Activated T-cell treated with anti-CD3 and anti-CD28 coated beads for 1 hour (primary cell): ENCODE measurements at places on chromosomes 7 and 10.
A peak's percentile ranks its signal among the peaks of the same experiment; 100 is the strongest.

- peak; percentile 58 for DNase-seq
Measured at GRCh38 chr7:77759294-77759889, 38.8 kb downstream of the TMEM60 start.

DNA sequence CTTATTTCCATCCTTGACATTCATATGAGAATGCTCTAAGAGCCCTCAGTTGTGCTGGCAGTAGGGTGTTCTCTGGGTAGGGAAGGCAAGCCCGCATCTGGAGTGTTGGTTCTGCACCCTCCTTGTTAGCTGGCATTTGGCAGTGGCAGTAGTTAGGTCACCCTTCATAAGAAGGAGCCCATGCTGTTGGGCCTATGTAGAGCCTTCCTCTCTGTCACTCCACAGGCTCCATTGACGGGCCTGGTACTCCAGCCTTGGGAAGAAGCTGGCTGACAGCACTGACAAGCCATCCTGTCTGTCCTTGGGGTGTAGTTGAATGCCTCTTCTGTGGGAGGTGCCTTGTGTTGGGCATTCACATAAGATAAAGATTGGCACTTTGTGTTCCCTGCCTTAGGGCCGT, 89.7 kb downstream of the BMPR1A start:
- DNase-seq: no peak

GRCh38 chr7:88090671-88091070, 129.2 kb downstream of the SRI start:
- DNase-seq: no peak

DNA sequence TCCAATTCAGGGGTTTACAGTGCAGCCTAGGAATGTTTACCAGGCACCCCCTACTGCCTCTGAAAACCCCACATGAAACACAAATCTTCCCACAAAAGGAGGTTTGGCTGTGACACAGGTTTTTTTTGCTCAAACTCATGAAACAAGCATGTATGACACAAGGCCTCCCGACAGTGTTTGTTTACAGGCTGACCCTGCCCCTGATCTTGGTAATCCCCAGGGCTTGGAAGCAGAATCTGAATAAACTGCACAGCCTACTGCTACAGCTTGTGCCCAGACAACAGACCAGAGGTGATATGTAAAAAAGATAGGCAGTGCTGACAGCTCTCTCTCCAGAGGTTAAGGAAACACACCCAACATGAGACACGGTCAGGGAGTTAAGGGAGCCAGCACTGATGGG, 184.2 kb downstream of the KMT2E start:
- no peak for DNase-seq

DNA sequence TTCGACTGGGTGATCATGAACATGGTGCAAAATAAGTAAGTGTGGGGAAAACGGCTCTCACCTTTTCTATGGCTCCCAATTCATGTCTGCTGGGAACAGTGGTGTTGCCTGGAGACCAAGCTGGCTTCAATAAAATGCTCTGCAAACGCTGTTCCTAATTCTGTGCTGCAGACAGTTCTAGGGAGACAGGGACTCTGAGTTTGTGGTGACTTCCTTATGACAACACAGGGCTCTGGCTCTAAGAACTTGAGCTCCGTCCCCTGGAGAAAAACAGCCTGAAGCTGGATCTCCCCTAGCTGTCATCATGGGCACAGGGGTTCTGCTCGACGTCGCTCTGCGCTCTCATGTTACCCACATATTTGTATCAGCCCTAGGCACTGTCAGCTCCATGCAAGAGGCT, 61.0 kb upstream of the INSYN2A start:
- no peak for DNase-seq

- DNase-seq: no peak
Measured at GRCh38 chr7:36526863-36527548, 137.3 kb downstream of the ANLN start.

DNA sequence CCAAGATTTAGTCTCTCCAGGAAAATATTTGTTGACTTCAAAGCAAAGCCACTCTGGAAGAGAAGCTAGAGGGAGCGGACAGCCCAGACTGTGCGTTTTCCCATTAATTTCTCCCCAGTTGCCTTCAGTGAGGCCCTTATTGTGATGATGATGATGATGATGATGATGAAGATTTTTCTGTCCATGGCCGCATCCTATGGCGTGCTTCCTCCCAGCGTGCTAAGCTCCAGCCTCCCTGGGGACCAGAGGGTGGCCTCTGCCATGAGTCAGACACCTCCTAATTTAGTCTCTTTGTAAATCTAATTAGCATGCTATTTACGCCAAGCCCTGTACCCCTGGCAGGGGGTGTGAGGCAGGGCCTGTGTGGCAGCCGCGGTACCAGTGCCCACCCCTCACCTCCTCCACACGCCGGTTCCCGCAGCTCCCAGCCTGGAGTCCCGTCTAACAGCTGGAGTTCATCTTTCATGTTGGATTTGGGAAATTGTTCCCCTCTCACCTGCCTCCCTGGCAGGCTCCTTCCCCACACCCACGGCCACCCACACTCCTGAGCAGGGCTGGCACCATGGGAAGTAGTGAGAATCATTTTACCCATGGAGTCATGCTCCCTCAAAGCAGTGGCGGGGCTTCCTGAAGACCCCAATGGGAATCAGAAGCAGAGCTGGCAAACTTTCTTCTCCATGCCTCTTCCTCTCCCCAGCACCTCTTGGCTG, 92.2 kb downstream of the C10orf105 start:
- no peak for DNase-seq
